Kasumi-1 (cell line): ENCODE measurements at places on chromosomes 7 and 10.

DNA sequence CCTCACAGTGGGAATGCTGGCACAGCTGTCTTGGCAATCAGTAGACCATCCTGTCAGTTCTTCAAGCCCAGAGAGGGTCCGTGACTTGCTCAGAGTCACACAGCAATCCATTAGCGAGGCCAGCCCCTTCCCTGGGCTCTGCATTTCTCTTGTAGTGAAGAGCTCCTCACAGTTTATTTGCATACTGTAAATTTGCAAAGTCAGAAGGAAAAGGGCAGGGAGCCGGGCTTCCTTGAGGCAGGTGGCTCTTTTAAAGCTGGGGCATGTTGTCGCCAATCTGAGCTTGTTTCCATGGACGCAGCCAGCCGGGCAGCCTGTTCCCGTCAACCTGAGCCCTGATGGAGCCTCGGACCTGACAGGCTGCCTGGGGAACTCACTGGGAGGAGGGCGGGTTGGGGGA lies 123.4 kb downstream of the CUX1 start:
- no peak for DNase-seq

DNA sequence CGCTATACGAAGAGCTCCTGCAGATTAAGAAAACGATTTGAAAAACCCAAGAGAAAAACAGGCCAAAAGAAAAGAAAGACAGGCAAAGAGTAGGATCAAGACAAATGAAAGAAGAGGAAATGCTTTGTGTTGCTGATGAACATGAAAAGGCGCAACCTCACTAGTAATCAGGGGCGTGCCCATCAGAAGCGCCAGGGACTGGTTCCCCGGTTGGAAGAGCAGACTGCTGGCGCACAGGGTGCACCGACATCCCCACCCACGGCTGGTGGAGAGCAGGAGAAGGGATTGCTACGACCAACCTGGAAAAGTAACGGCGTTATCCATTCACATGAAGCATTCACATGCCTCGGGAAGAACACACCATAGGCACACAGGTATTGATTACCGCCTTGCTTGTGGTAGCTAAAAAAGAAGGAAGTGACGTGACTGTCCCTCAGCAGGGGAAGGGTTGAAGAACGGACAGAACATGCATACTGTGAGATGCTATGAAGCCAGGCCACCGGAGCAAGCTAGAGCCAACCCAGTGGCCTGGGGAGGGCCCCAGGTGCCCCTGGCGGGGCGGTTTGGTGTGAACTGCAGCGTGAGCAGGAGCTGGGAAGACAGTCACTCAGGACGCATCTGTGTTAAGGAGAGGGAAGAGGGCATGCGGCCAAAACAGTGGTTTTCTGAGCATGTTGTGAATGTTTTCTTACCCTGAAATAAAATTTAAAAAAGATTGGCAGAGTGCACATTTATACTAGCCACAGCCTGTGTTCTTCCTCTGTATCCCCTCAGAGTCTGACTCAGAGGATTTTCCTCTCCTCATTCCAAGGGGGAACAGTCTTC lies 18.3 kb downstream of the AGAP3 start:
- no peak for DNase-seq

GRCh38 chr7:150826061-150826849 lies 25.7 kb downstream of the TMEM176A start:
- DNase-seq = no peak

DNA sequence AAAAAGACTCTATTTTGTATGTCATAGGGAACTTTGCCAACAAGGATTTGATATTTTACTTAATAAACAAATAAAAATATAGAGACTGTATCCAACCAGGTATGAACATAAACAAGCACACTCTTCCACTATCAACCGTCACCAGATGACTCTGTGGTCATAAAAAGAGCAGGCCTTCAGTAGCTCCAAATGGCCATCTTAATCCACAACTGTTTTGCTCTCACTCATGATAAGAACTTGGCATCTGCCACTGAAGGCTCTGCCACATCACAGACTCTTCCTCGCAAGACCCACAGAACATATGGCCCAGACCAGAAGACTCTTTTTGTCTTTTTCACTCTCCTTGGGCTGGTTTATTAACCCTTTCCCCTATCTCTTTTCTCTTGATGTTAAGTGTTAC lies 98.7 kb upstream of the POM121L12 start:
- no peak for DNase-seq

DNA sequence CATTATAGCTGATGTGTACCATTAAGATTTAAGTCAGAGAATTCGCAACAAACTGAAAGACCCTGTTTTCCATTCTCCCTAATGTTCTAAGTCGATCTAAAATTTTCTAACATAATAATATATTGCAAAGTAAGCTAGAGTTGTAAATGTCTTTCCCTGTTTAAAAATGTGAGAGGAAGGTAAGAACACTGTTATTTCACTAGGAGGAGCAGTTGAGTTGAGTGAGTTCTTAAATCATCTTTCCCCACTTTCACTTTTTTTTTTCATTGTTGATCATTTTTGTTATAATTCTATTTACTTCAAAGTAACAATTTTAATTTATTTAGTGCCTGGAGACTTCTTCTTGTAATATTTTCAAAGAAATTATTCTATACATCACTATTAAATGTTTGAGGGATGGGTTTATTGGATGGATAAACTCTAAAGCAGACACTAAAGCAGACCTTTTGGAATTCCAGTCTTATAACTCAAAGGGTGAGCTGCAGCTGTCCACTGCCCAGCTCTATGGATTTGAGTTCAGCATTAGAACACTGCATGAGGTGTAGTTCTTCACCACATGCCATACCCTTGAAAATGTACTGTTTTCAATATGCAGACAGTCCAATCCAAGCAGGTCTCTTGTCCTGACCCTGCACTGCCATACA lies 181.3 kb upstream of the FZD1 start:
- DNase-seq = peak; percentile 30

GRCh38 chr10:62916141-62916603 lies 100.0 kb upstream of the EGR2 start:
- DNase-seq = no peak

- no peak for DNase-seq
Observed at GRCh38 chr7:22138106-22138505, 192.4 kb upstream of the CDCA7L start.

DNA sequence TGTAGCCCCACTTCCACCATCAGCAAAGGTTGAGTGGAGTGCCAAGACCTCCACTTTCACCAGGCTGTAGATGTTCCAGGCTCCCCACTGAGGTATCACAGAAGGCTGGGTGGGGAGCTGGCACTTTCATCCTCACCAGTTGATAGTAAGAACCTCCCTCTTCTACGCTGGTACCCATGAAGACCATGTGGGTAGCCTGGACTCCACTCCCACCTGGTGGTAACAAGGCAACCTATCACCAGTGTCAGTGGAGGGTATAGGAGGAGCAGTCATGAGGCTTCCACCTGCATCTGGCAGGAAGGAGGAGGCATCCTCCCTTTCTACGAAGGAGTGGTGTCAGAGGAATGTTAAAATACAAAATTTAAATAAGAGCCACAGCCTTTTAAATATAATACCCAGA lies 4.4 kb downstream of the SMIM30 start:
- DNase-seq = no peak

- no peak for DNase-seq
Observed at GRCh38 chr10:107037192-107038122, 127.0 kb downstream of the SORCS1 start.

GRCh38 chr7:102426268-102427018 lies 6.9 kb upstream of the ORAI2 start:
- DNase-seq = peak; percentile 82

GRCh38 chr10:110216942-110217661 lies 9.7 kb downstream of the MXI1 start:
- DNase-seq = no peak

GRCh38 chr7:66886152-66886551 lies 34.9 kb upstream of the TMEM248 start:
- DNase-seq = no peak

- no peak for DNase-seq
Observed at GRCh38 chr10:94092848-94093247, 99.1 kb downstream of the PLCE1 start.

DNA sequence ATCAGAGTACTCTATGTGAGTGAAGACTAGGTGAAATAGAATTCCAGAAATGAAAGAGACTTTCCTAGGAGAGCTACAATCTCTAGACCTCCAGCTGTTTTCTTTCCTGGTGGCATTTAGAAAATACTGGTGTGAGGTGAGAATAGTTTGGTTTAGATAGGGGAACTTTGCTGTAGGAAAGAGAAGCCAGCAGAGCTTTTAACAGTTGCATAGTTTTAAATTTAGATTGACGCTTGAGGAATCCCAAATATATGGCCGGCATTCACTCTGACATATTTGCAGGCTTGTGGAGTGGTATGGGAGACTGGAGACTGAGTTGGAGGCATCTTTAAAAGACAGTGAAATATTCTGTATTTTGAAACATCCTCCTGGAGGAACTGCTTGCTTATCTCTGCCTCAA lies 94.3 kb upstream of the ETV1 start:
- DNase-seq = no peak

GRCh38 chr7:140540136-140540777 lies 61.0 kb upstream of the MKRN1 start:
- DNase-seq = no peak

DNA sequence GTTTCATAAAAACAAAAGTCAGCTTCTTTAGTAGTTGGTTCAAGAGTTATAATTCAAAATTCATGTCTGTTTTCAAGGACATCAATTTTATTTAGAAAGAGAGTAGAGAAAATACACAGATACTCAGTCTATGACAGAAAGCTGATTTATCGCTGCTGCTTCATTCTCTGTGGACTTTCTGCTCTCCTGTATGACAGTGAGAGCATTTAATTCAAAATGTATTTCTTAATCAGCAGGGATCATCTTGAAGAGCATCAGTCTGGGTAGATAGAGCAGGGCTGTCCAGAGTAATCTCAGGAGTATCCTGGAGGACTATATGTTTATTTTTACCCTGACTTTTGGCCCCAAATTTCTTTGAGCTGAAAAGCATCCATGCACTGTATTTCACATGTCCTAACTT lies 1676.7 kb downstream of the REEP3 start:
- no peak for DNase-seq

DNA sequence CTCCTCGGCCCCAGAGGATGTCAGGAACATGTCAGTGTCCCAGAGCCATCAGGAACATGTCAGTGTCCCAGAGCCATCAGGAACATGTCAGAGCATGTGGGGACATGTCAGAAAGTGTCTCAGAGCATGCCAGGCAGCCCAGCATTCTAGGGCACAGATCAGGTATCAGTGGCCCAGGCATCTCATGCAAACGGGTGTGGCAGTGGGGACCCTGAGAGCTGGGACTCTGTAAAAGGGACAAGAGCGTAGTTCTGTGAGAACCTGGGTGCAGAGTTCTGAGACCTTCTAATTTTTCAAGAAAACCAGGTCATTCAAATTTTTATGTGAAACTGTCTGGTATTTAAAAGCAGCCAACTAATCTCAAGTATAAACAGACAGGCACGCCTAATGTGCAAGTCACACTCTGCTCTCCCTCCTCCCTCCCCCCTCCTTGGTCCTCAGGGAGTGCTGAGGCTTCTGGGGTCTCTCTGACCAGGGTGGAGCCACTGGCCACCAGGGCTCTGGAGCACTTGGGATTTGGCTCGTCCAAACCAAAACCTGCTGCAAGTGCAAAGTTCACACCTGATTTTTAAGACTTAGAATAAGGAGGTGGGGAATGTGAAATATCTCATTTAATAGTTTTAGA lies 64.6 kb downstream of the ALOX5 start:
- no peak for DNase-seq

DNA sequence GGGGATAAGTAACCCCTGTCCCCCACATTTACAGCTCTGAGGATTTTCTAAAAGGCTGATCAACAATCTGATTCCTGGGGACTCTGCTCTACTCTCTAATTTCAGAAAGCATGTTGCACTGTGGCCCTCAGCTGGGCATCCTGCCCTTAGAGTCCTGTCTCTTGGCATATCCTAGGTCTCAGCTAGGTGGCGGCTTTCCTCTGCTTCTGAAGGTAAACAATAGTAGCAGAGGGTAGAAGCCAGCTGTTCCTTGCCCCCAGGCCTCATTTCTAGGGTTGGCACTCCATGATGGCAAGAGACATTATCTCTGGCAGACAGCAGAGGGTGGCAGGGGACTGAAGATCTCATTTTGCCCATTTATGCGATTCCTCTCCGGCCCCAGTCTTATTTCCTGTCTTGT lies 77.0 kb downstream of the ADCYAP1R1 start:
- DNase-seq = no peak
